ENCODE measurements at places on chromosomes 13 and 19. TPM values are rescaled to one million over a fixed set of nuclear protein-coding genes. Genes with fewer than 3 reads are reported as not detected.
A peak's percentile ranks its signal among the peaks of the same experiment; 100 is the strongest.

The TIMM50 gene
- total RNA-seq: 75.9 TPM

The CEACAM20 gene
- not detected for total RNA-seq

The KCNC3 gene
- total RNA-seq: 1.7 TPM

The EPN1 gene
- total RNA-seq: 213 TPM

The OVOL3 gene
- not detected for total RNA-seq

The RXFP2 gene
- total RNA-seq: not detected

The SULT2A1 gene
- not detected for total RNA-seq

The LMTK3 gene
- 0.70 TPM for total RNA-seq

The KIR3DL3 gene
- total RNA-seq: not detected

The CLEC4M gene
- not detected for total RNA-seq

The B3GNT3 gene
- not detected for total RNA-seq

DNA sequence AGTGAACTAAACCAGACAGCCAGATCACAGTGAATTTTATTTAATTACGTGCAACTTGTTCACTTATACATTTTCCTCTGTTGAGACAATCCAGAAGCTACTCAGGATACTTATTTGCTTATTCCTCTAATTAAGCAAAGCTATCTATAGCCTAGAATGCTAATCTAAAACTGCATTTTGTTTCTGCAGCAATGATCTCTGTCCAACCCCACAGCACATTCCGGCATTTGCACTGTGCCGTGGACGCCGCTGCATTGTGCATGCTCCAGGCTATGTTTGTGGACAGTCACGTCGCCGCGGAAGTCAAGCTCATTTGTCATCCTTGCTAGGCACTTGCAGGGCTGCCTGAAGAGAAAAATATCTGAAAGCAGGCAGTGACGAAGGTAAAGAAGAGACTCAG, 406.9 kb downstream of the RFC3 start:
- no peak for DNase-seq

DNA sequence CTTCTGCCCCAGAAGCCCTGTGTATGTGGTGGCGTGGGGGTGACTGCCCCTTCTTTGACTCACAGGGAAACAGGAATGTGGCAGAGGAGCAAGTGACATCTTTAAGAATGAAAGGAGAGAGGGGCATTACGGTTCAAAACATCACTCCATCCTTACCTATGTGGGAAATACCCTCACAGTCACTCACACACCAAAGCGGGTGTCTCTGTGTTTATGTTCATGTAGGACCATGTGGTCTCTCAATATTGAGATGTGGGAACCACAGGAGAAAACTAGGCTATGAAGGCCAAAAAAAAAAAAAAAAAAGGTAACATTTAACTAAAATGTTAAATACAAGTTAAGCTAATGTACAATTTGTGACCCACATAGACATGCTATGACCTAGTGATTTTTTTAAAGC, 153.6 kb upstream of the GPR12 start:
- DNase-seq: no peak

GRCh38 chr13:111912453-111912866, 154.5 kb upstream of the SOX1 start:
- DNase-seq: no peak

- no peak for DNase-seq
Measured at GRCh38 chr13:29165840-29166239, 345.7 kb downstream of the MTUS2 start.

- no peak for DNase-seq
Measured at GRCh38 chr13:102136735-102137296, 265.0 kb downstream of the FGF14 start.

DNA sequence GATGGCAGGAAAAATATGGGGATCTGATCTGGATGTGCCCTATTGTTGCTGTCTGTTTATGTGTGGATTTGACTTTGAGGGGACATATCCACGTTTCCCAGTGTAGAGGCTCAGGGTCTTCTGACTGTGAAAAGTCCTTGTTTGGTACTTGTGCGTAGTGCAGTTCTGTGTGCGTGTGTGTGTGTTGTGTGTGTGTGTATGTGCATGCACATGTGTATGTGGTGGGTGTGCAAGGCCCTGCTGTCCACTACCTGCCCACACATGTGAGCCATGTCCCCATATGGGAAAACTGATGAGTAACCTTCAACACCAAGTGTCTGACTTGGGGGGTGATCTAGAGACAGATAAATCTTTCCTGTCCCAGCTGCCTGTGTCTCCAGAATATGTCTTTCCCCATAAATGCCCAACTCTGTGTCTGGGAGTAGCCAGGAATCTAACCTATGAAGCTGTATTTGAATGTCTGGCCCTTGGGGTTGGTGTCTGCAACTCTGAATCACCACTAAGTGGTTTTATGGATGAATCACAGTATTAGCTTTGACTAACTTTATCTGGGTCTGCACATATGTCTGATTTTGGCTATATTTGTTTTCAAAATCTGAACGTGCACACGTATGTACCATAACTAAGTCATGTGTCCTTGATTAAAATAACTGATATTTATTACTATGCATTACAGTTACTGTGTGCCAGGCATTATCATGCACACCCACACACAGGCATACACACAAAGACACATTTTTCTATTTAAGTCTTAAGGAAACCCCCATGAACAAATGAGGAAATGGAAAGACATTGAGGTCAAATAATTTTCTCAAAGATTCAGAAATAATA, 17.4 kb downstream of the KLK2 start:
- no peak for DNase-seq

DNA sequence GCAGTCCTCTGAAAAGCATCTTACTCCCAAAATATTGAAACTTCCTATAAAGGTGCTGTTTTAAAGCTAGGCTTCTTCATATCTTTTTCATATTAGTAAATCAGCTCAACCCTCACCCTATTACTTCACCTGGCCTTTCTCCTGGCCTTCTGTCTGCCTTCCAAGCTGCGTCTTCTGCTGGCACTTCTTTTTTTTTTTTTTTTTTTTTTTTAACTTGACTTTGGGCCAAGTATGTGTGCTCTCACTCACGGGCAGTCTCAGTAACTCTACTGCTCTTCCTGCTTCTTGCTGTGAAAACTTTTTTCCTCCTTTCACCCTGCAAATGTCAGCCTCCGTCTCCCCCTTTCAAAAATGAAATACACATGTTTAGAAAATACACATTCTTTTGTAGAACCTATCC, 41.2 kb upstream of the KCTD4 start:
- no peak for DNase-seq

- DNase-seq: no peak
Measured at GRCh38 chr13:74251778-74252519, 117.7 kb upstream of the KLF12 start.

GRCh38 chr13:98687319-98687718, 65.2 kb downstream of the SLC15A1 start:
- DNase-seq: no peak

GRCh38 chr19:13920940-13921747, 15.1 kb downstream of the CC2D1A start:
- DNase-seq: no peak

DNA sequence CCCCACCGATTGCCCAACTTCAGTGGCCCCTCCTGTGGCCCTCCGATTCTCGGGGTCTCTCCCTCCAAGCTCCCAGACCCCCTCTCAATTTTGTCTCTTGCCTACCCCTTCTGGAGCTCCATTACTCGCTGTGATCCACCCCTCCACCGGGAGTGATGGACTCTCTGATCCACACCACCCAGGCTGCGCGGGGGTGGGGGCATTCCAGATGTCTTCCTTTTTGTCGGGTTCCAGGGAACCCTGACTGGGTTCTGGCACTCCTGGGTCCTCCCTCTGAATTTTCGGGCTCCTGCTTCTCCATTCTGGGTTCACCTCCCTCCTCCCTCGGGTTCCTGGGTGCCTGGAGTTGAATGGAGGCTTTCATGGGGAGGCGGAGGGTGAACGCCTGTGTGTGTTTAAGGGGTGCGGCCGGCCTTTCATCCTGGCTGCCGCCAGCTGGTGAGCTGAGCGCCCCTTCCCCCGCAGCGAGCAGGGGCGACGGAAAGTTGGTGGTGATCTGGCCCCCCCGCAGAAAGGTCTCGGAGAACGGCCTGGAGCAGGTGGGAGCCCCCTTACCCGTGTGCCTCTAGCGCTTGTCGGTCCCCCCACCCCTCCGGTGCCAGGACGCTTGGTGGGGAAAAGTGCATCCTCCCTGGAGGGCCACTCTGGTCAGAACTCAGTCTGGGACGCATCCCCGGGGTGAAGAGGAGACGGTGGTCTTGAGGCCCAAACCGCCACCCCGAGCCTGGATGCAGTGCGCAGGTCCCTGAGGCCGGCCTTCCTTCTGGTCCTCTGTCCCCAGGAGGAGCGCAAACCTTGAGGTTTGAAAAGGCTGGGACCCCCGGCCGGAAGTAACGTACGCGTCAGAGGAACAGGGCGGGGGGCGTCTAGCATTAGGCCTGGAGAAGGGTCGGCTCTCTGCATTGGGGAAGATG, 1.6 kb downstream of the MISP3 start:
- DNase-seq: no peak

- no peak for DNase-seq
Measured at GRCh38 chr13:102609696-102610095, 12.9 kb downstream of the TPP2 start.

- DNase-seq: no peak
Measured at GRCh38 chr19:45629704-45630103, 9.5 kb downstream of the EML2 start.

DNA sequence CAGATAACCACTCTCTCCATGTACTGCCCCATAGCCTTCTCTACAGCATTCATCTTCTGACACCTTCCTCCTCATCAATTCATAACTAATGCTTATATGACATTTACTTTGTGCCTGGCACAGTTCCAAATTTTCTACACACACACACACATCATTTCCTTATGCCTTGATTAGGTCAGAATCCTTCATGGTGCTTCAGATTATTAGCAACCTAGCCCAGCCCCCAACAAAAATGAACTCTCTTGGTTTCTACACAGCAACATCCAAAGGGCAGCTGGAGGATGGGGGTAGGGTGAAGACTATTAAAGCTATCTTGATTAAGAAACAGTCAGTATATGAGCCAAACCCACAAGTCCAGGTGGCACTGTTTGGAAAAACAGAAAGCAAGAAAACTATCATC, 3.7 kb downstream of the RUBCNL start:
- no peak for DNase-seq

GRCh38 chr19:8469613-8470368, 25.0 kb downstream of the HNRNPM start:
- no peak for DNase-seq

- DNase-seq: peak; percentile 90
Measured at GRCh38 chr19:14118165-14119051, 846 bp upstream of the PRKACA start.

DNA sequence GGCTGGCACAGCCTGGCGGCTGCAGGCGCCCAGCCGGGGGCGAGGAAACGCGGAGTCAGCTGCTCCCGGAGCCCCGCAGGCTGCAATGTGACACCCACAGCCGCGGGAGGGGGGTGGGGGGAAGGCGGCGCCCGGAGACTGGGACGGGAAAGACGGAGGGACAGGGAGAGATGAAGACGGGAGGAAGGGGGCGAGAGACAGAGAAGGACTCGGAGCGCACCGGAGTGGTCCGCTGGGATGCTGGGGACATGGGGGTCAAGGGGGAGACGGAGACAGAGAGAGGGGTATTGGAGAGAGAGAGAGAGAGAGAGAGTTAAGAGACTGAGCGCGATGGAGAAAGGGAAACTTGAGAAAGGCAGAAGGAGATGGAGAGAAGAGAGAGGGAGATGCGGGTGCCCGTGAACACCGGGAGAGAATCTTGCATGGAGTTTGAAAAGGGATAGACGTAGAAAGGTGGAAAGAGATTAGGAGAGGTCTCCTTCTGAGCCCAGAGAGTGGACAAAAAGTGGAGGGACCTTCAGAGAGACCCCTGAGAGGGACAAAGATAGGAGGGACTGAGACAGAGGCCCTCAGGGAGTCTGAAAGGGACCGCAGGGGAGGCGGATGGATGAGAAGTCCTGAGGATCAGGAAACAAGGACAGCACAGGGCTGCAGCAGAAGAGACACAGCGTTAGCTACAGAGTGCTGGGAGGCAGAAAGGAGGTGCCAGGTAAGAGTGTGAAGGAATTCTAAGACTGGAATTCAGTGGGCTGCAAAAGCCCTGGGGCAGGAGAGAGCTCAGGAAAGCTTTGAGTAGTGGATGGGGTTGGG, 1.0 kb downstream of the SCN1B start:
- no peak for DNase-seq

DNA sequence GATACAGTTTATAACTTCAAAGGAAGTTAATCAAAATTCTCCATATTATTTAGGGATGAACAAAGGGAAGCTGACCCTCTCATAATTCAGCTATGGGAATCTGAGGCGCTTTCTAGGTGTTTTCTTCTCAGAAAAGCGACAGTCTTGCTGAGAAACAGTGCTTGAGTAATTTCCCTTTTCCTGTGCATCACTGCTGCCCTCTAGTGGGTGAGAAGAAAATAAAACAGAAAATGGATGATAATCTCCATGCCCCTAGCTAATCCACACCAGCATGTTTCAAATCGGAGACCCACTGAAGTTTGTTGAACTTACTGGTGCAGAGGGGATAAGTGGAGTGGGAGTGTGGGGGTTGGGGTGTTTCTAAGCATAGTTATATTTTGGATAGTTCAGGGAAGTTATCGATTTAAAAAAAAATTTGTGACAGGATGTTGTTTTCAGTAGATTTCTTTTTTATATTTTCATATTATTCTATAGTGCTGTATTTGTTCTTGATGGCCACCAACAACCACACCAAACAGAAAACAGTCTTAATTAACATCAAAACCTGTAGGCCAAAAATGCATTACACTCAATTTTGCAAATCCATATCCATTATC, 21.4 kb downstream of the LCP1 start:
- no peak for DNase-seq

- DNase-seq: no peak
Measured at GRCh38 chr19:50870417-50871089, 2.7 kb upstream of the KLK2 start.

DNA sequence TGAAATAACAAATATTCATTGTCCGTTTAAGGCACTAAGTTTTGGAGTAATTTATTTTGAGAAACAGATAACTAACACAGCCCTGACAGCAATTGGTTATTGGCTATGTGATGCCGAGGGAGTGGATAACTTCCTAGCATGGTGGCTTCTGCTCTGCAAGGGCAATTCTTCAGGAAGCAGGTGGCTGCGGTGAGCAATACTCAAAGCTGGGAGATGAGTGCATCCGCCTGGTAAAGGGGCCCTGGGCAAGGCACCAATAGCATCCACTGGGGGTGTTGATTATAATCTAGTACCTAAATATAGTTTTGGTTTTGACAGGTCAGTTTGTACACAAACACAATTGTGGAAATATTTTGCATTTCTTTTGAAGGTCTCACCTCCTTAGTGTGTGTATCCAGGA, 41.0 kb downstream of the CCDC70 start:
- no peak for DNase-seq

- peak; percentile 94 for DNase-seq
Measured at GRCh38 chr19:47013041-47013517, 6.6 kb upstream of the NPAS1 start.
